Upper lobe of right lung (tissue), 1 donor: ENCODE measurements at places on chromosomes 2 and 18. TPM values are rescaled to one million over a fixed set of nuclear protein-coding genes. Genes with fewer than 3 reads are reported as not detected.
A peak's percentile ranks its signal among the peaks of the same experiment; 100 is the strongest.

PRSS56 gene
- not detected for total RNA-seq

DLX1 gene
- not detected for total RNA-seq

CKAP2L gene
- total RNA-seq, result 0.46 TPM

LIMS2 gene
- total RNA-seq, result 161 TPM

CBLN2 gene
- total RNA-seq, result 0.26 TPM

IL36G gene
- not detected for total RNA-seq

AAK1 gene
- 72.6 TPM for total RNA-seq

- no peak for DNase-seq
Measured at GRCh38 chr2:218999881-219000568, 6.8 kb upstream of the CRYBA2 start.

GRCh38 chr2:151789055-151789834 is 39.0 kb downstream of the ARL5A start:
- DNase-seq, result no peak

- no peak for DNase-seq
Measured at GRCh38 chr2:234825616-234826015, 126.2 kb upstream of the SH3BP4 start.

DNA sequence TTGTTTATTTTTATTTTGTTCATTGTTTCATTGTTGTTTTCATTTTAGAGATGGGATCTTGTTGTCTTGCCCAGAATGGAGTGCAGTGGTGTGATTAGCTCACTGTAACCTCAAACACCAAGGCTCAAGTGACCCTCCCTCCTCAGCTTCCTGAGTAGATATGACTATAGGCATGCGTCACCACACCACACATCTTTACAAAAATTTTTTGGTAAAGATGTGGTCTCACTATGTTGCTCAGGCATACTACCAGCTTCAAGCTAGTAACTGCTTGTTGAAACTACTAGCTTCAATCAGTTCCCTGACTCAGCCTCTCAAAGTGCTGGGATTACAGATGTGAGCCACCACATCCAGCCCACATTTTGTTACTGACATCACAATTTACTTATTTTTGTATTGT is 14.8 kb downstream of the FAM237A start:
- DNase-seq, result no peak

GRCh38 chr2:201158111-201158929 is 24.6 kb upstream of the CASP10 start:
- DNase-seq, result peak; percentile 80

DNA sequence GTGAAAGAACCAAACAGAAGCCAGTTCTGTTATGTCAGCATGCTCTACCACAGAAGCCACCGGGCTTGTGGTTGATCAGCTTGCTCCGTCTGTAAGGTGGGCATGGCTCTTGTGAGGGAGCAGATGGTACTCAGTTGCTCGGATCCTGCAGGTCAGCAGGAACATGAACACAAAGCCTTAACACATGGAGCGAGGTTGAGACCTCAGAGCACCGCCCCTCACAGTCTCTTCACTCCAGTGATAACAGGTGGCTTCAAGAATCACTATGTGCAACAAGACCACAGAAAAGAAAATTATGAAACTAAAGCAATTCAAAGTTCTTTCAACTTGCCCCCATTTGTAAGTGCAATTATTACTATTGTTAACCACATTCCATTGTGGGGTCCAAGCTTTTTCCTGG is 72.1 kb downstream of the OSBPL6 start:
- DNase-seq, result no peak

DNA sequence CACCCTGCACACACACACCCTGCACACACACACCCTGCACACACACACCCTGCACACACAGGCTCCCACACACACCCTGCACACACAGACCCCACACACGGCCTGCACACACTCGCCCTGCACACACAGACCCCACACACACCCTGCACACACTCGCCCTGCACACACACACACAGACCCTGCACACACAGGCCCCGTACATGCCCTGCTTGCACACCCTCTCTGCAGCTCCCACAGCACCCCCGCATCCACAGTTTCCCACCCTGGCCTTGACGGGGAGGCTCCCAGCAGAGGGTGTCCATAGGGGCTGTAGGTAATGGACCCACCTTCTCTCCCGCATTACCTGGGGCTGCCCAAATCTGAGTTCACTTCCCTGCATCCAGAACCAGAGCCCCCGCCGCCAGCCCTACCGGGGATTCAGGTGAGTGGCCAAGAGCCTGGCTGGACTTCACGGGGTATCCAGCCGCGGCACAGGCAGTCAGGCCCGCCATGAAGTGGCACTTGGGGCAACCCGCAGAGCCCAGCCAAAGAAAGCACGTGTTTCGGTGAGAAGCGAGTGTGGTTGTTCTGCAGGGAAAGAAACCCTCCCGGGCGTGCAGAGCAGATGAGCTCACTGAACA is 88.6 kb upstream of the GPC1 start:
- DNase-seq, result peak; percentile 57

- DNase-seq, result no peak
Measured at GRCh38 chr2:173755798-173756197, 209.4 kb downstream of the SP3 start.

- no peak for DNase-seq
Measured at GRCh38 chr2:17336458-17336857, 181.8 kb downstream of the RAD51AP2 start.

- DNase-seq, result no peak
Measured at GRCh38 chr2:210226223-210226622, 976 bp upstream of the ACADL start.
